ENCODE measurements at places on chromosomes 16 and 17.

- DNase-seq: no peak
Measured at GRCh38 chr16:28280881-28281836, 11.2 kb upstream of the SBK1 start.

DNA sequence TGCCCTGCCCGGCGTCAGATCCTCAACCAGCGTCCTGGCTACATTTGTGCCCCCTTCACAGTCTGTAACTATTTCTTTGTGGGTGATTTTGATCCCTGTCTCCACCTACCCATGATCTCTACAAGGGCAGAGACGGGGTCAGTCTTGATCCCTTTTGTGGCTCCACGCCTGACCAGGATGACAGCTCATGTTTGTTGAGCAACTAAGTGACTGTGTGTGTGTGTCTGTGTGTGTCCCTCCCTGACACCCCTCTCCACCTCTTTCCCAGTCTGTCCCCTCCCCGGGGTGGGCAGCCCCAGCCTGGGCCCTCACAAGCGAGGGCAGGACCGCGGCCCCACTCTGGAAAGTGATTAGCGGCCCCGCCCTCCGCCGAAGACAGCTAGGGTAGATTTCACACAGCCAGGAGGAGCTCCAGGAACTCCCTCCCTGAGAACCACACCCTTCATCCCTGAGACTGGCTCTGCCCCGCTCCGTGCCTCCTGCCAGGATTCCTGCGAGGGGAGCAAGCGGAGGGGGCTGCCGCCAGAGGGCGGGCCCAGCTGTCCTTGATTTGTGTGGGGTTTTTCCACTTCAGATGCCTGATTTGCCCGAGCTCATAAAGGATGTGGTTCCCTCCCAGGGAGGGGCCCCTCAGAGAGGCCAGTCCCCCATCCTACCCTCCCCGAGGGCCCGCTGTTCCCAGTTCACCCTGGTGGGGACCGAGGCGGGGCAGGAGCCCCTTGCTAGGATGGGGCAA is 5.3 kb upstream of the HS3ST6 start:
- no peak for DNase-seq

DNA sequence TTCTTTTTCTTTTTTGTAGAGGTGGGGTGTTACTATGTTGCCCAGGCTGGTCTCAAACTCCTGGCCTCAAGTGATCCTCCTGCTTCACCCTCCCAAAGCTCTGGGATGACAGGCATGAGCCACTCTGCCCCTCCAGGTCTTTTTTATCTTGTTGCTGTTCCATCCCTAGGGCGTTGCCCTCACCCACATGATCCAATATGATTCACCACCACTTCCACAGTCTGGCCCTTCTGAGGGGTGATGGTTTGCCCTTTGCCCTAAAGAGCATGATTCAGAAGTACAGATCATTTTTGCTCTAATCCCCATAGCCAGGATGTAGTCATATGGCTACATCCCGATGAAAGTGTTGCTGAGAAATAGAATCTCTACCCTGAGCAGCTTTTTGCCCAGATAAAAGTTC is 18.8 kb downstream of the STX4 start:
- no peak for DNase-seq

DNA sequence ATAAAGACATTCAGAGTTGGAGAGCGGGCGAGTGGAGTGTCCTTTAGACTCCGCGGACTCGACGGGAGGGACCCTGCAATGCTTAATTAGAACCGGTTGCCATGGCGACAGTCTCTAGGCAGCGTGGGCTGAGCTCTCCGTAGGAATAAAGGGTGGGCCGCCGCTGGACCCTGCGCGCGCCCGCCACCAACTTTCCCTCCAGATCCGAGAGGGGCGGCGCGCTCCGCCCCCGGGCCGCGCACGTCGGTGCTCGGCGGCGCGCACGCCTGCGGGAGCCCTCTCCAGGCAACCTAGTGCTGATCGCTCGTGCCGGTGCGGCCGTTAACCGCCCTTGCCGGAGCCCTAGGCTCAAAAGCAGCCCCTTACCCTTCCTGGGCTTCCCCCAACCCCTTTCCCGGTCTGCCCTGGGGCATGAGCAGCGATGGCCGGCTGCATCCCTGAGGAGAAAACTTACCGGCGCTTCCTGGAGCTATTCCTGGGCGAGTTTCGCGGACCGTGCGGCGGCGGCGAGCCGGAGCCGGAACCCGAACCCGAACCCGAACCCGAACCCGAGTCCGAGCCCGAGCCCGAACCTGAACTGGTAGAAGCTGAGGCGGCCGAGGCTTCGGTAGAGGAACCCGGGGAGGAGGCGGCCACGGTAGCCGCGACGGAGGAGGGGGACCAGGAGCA is at the start of gene PPM1E:
PPM1E (plus strand) TSS at position 278 of the 669 bp plus-strand sequence.
- no peak for DNase-seq

DNA sequence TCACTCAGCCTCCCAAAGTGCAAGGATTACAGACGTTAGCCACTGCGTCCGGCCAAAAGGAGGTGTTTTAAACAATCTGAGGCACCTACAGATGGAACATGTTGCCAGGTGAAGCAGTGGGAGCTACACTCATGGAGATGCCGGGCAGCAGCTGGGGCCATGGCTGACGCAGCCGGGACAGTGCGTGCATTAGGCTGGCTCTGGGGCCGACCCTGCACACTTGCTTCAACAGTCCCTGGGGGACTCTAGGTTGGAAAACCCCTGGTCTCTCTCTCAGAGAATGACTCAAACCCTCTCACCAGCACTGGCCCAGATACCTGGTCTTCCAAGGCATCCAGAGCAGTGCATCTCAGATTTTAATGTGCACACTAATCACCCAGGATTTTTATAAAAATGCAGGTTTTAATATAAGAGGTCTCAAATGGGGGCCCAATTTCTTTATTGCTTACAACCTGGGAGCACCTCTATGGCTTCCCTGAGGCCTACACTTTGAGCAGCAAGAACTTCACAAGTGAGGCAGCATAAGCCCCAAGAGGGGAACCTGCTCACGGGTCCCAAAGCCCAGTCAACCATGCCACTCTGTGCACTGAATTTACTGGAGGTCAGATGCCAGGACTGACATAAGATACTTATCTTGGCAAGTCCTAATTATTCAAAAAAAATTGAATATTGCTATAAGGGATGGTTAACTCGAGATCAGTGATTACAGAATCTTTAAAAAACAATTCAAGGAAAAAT is 70.8 kb upstream of the TRAP1 start:
- DNase-seq: no peak

GRCh38 chr17:38719943-38720641 is 10.0 kb upstream of the CISD3 start:
- no peak for DNase-seq

- DNase-seq: no peak
Measured at GRCh38 chr16:86018941-86019340, 120.0 kb downstream of the IRF8 start.

DNA sequence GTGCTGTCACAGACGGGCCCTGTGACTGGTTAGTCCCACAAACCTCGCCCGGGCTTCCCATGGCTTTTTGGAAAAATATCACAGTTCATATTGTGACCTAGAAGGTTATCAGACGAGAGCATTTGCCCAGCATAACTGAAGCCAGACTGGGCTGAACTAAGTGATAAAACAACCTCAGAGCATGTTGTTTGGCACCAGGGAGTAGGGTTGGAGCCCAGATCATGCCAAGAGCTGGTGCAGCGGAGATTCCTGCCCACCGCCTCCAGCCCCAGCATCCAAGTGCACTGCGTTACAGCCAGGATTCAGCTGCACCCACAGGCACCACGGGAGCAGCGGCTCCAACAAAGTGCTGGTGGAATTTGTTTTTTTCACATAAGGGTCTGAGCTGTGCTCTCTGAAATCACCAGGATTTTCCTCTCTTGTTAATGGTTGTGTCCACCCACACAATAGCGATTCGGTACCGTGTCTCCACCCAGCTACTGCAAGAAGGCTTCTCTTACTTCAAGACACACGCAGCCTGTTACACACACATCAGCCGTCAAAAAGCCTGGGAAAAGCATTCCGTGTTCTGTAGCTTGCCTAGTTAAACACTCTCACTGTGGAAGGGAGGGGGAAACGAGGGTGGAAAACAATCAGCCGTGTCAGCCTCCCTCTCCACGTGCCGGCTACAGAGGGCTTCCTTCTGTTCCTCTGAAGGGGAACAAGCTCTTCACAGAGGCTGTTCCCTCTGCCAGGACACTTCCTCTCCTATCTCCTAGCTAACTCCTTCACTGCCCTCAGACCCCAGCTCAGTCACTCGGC is 273.8 kb downstream of the C16orf95 start:
- DNase-seq: no peak

DNA sequence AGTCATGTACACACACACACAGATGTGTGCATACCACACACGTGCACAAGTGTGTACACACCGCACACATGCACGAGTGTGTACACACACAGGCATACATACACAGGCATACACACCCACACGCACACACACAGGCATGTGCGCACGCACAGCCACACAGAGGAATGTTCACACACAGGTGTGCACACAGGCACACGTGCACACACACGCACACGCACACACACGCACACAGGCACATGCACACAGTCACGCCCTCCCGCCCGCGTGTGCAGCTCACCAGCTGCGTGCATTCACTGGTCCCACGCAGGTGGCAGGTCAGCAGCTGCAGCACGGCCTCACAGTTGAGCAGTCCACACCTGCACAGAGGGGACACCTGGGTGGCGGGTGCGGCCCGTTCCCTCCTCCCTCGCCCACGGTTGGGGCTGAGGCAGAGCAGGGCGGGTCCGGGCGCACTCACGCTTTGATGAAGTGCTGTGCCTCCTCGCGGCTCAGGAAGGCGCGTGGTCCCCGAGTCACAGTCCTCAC is 7.7 kb downstream of the TEPSIN start:
- DNase-seq: no peak

- DNase-seq: no peak
Measured at GRCh38 chr16:21703589-21704174, 39.9 kb downstream of the OTOA start.

GRCh38 chr17:47918006-47918405 is 22.0 kb downstream of the SP2 start:
- no peak for DNase-seq

- no peak for DNase-seq
Measured at GRCh38 chr17:40251576-40251975, 32.5 kb downstream of the WIPF2 start.

DNA sequence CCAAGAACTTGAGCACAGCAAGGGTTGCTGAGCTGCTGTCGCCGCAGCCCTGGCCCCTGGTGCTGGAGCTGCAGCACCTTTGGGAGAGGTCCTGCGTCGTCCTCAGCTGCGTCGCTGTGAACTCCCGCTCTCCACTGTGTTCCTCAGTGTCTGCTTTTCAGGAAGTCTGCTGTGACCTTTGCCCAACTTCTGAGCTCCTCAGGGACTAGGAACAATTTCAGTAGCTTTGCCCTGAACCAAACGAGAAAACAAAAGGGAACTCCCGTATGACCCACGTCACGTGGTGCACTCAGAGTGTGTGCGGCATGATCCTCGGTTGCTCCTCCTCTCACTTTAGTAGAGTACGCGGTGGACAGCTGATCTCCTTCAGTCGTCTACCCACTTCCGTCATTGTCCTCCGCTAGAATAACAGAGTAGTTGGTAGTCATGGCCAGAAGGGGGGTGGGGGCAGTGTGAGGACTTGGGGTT is 44.2 kb downstream of the WDR45B start:
- no peak for DNase-seq

- DNase-seq: no peak
Measured at GRCh38 chr16:7731141-7731540, 398.5 kb downstream of the RBFOX1 start.

DNA sequence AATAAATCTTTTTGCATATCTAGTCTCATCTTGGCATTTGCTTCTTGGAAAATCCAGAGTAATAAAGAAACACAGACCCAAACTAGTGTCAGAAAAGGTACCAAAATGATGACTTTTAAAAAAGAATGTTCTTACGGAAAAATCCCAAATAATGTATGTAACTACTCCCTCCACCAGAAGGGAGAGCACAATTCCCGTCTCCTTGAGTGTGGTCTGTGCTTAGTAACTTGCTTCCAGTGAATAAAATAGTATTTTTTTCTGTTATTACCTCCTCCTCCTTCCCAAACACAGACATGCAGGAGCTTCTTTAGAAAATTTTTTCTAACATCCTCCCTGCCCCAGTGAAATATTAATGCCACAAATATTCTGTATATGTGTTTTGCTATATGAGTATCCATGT is 358.1 kb downstream of the ZFHX3 start:
- no peak for DNase-seq

GRCh38 chr17:39096508-39097149 is 54.8 kb downstream of the PLXDC1 start:
- DNase-seq: no peak

DNA sequence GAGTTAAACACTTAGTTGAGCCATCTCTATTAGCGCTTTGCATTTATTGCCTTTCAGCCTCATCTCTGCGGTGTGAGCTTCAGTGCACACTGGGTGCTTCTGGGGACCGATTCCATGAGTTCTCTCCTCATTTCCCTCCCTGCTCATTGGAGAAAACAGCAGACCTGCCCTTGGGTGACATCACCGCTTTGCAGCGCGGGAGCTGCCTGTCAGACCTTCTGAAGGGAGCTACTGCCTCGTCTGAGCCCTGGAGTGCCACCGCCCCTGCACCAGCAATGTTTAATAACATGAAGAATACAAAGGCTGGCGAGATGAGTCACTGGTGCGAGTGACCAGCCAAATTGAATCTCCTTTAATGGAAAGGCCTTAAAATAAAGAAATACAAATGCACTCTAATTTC is 30.2 kb upstream of the CPPED1 start:
- no peak for DNase-seq

- DNase-seq: no peak
Measured at GRCh38 chr16:55014022-55014421, 83.4 kb downstream of the IRX5 start.

GRCh38 chr17:78956254-78956653 is 23.5 kb downstream of the LGALS3BP start:
- DNase-seq: no peak

- no peak for DNase-seq
Measured at GRCh38 chr17:13843862-13844635, 225.3 kb upstream of the COX10 start.

DNA sequence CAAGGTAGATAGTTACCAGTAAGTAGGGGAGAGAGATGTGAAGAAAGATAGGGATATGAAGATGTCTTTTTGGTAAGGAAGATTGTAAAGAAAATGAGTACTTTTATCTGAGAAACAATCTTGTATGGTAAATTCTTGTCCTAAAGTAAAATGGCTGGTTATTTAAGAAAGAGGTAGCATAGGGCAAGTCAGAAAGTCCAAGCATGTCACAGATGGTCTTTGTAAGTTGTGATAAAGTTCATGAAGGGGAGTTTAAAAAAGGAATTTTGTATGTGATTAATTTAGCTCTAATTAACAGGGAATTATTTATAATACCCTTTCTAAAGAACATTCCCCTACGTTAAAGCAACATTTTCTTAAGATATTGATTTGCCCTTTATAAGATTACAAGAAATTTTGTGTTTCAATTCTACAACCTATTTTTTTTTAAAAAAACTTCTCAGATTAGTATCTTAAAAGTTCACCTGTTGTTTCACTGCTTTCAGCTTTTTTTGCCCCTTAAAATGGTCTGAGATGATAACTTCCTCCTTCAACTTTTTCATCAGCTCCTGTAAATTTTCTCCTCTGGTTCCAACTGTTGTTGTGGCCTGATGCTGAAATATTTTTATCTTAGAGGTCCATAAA is 16.2 kb upstream of the CPHXL start:
- no peak for DNase-seq

GRCh38 chr16:88499292-88499691 is 46.2 kb downstream of the ZFPM1 start:
- no peak for DNase-seq

All from stimulated activated CD4-positive, alpha-beta T cell treated with anti-CD3 and anti-CD28 coated beads, Interleukin-15, amount 100 ng/mL, for 1 hour (primary cell).